ENCODE measurements at places on chromosomes 2 and 18.

- DNase-seq = no peak
These were observed 164.5 kb downstream of the XIRP2 start for GRCh38 chr2:167052825-167053224.

DNA sequence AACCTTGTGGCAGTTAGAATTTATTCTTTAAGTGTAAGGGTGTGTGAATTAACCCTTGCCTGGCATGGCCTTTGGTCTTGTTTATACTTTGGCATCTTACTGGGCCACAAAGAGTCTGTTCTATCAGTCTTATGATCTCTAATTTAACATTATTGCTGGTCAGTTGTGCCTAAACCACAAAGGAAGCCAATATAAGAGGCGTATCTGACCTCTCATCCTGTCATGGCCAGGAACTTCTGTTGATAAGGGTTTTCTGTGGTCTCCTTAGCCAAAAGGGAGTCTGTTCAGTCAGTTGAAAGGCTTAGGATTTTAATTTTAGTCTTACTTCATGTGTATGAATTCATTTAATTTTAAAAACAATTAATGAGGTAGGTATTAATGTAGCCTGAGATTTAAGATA is 127.2 kb downstream of the LRRTM4 start:
- no peak for DNase-seq

DNA sequence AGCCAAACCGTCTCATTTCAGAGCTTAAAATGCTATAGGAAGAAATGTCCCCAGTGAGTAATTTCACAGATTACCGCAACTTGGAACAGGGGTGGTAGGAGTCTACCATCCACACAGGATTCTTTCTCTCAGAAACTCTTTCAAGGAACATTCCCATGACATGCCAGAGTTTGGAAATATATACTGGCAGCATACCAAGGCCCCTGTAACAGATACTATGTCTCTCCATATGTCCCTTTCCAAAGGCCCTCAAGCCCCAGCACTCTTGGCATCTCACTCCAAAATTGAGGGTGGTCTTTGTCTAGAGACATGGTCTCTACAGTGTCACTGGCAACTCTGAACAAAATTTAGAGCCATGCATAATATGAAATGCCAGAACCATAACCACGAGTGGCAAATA is 11.0 kb downstream of the FIGLA start:
- DNase-seq = no peak

- no peak for DNase-seq
These were observed 94.0 kb upstream of the DAPL1 start for GRCh38 chr2:158701101-158701500.

DNA sequence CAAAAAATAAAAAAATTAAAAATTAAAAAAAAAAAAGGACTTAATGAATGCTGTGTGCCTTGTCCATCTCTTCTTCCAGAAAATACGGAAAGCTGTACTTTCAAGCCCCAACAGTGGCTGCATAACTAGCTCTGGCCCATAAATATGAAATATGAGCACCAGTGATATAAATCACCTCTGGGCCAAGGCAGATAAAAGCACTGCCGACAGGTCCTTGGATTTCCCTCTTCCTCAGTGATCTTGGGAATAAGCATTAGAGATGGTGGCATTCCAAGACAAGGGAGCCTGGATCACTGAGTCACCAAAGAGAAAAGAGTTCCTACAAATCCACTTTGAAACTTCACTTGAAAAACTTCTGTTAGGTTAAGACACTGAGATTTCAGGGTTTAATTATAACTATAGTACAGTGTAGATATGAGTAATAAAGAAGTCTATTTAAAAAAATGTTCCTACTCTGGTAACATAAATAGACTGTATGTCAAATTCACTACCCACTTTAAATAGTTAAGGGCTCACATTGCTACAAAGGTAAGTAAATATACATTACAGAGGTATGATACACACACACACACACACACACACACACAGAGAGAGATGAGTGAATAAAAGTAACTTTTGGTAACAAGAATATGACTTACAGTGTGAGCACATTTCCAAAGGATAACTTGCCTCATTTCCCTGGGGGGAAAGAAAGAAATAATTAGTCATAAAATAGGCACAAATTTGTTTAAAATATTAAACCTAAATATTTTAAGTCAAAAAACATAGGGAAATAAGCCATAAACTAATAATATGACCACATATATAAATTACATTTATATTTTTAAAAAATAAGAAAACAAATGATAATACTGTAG is 35.6 kb downstream of the PPP3R1 start:
- DNase-seq = no peak

- DNase-seq = no peak
These were observed 3.1 kb downstream of the ARL4C start for GRCh38 chr2:234493796-234494195.

- no peak for DNase-seq
These were observed 17.4 kb downstream of the CNRIP1 start for GRCh38 chr2:68302281-68302875.

DNA sequence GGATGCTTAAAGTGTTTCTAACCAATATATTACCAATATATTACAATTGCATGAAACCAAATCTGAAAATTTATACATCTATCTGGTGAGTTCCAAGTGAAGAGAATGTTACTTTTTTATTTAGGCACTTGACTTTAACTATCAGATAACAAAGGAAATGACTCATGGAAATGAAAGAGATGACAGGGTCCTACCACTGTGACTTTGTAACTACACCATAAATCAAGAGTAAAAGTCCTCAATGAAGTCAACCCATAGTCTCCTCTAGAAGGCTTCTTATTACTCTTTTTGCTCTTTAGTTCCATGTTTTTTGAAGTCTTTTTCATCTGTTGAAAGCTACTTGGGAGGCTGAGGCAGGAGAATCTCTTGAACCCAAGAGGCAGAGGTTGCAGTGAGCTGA is 545.0 kb upstream of the PIK3C3 start:
- DNase-seq = no peak

GRCh38 chr2:6418291-6418690 is 447.4 kb downstream of the CMPK2 start:
- DNase-seq = no peak

DNA sequence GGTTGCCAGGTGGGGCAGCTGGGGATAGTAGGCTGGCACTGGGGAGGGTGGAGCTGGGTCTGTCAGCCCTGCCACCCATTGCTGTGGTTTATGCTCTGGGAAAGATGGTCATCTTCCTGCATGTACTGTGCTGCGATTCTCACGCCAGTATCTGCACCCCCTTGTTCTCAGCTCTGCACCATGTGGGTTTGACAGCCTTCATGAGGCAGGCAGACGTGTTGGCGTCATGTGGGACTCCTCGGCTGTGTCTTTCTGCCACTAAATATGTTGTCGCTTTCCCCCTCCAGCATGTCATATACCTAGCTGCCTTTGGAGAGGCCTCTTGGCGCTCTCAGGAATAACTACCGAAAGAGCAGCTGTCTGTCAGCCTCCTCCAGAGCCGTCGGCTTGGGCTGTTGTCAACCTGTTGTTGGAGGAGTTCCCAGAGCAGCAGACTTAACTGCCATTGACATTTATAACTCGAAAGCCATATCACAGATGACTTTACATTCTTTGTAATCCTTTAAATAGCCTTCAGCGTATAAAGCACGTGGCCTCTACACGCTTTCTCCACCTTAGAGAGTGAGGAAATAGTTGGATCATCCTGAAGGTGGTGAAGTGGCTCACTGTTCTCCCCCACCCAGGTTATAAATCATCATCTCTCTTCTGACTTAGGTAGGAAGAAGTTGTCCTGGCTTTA is 80.4 kb upstream of the MGAT5 start:
- no peak for DNase-seq

DNA sequence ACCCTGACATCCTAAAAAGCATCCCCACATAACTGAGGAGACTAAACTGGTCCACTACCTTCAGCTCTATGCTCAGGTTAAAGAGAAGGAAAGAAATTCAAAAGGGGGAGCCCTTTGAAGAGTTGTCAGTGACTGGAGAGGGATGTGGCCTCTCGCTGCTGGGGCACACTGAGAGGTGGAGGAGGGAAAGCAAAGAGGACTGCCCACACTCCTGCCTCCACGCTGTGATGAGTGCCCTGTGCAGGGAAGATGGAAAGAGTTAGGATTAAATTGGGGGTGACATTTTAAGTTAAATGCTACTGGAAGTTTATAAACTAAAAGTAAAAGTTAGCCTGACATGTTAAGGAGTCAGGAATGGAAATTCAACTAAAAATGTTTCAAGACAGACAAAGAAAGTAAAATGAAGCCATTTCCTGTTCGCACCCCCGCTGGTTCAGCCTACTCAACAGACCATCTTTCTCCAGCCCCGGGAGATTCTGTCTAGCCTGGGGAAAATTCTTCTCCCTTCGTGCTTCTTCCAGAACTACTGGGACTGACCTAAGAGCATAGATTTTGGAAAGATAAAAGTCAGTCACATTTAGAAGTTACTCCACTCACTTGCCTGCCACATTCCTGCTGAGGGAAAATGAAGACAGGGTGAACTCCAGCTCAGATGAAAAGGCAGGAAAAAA is 17.8 kb upstream of the INO80C start:
- DNase-seq = no peak

GRCh38 chr2:224894356-224894755 is 147.9 kb downstream of the DOCK10 start:
- peak; percentile 58 for DNase-seq

DNA sequence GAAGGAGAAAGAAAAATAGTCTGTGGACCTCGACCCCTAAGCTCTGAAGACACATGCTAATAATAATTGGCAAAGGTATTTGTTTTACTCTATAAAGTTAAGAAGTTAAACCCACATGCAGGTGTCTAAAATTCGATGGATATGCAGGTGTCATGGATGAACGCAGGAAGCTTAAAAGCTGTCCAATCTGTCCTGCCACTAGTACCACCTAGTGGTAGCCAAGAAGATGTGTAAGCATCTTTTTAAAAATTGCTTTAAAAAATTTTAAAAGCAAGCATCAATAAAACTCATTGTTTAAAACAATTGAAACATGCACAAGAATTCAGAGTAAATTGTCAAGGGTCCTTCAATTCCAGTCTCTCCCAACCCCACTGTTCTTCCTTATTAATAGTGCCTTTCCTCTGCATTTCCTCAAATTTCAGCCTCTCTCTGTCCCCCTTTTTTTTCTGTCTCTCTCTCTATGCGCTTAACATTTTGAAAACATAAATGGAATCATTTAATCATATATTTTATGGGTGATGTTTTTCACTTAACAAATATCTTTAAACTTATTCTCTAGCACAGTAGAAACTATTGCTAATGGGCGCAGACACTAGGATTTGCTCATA is 30.6 kb upstream of the PPP3R1 start:
- DNase-seq = peak; percentile 7

- DNase-seq = no peak
These were observed 184.3 kb downstream of the RPRM start for GRCh38 chr2:153294199-153294786.

GRCh38 chr2:164697688-164698461 is 76.6 kb upstream of the GRB14 start:
- DNase-seq = no peak

- no peak for DNase-seq
These were observed 155.4 kb downstream of the FAM210A start for GRCh38 chr18:13570856-13571495.

GRCh38 chr2:207483477-207483876 is 46.3 kb upstream of the CREB1 start:
- no peak for DNase-seq

- DNase-seq = no peak
These were observed 26.1 kb downstream of the SLC14A1 start for GRCh38 chr18:45749918-45750689.

DNA sequence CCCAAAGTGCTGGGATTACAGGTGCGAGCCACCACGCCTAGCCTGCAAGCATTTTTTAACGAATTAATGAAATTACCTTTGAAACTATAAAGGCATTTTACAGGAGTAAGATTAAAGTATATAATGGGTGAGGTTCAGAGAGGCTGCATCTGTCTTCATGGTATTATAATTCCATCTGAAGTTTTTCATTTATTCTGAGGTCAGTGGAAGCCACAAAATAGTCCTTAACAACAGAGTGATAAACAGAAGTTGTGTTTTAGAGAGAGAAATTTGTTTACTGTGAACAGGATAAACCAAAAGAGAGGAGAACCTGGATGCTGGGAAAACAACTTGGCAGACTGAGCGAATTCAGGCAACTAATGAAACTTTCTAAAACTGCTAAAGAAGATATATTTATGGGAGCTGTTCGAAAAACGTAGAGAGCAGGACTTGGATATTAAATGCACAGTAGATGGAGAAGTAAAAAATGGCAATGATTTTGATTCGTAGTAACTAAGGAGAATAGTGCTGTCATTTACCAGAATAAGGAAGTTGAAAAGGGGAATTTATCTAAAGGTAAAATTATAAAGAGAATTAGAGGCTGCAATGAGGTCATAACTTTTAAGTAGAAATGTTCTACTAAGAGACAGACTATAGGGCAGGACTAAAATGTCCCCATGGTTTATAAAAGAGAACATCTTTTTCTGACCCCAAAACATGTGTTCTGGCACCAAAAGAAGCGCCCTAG is 37.9 kb upstream of the ITGA4 start:
- no peak for DNase-seq

- DNase-seq = no peak
These were observed 80.9 kb downstream of the CDH20 start for GRCh38 chr18:61414086-61414485.

DNA sequence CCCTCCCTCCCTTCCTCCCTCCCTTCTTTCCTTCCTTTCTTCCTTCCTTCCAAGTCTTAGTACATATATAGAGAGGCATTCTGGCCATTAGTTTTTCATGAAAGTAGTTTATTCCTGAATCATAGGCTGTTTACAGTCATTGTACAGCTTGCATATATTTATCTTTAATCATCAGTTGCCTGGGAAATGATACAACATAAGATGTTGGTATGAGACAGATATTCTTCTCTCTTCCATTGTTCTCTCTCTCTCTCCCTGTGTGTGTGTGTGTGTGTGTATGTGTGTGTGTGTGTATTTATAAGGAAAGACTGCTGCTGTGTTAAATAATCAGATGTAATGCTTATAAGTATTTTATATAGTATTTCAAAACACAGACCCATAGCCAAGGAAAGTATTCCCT is 289.8 kb upstream of the UBE2E3 start:
- no peak for DNase-seq

DNA sequence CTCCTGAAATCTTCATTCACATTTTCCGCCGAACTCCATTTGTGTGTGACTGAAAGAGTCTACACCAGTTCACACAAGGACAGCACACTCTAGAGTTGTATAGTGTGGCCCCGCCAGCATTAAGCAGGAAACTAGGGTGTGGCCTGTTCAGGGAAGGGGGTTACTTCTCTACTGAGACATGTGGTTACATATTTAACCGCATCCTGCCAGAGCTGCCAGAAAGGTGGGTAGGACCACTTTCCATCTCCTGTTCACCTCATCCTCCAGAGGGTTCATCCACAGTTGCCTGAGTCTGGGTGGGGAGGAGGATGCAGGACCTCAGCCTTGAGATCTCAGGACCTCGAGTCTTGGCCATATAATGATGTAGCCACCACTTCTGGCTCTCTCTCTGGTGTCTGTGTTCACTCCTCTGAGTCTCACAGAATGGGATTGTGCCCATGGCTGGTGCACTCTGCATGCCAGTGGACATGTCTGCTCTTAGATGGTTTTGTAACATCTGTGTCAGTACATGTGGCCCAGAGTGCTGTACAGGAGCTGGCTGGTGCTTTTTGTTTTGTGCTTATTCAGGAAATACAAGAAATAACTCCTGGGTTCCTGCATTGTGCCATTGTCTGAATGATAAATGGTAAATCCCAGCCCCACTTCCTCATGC is 7.7 kb upstream of the SP140L start:
- DNase-seq = peak; percentile 71

GRCh38 chr18:75884728-75885127 is 457.2 kb upstream of the SMIM21 start:
- DNase-seq = no peak
